Effector memory CD8-positive, alpha-beta T cell (primary cell): ENCODE measurements at places on chromosomes 12 and 14.
A peak's percentile ranks its signal among the peaks of the same experiment; 100 is the strongest.

- no peaks in the 10 kb centered on the region for H3K4me1 ChIP-seq
- no peaks in the 10 kb centered on the region for H3K36me3 ChIP-seq
- H3K27me3 ChIP-seq: no peaks in the 10 kb centered on the region
- H3K27ac ChIP-seq: no peak overlapping the region
- DNase-seq: no peak
Observed at GRCh38 chr12:8887285-8887715, 27.0 kb upstream of the PHC1 start.

GRCh38 chr14:69895109-69895508, 15.9 kb downstream of the SMOC1 start:
- no peak overlapping the region for H3K27ac ChIP-seq
- H3K4me1 ChIP-seq: no peaks in the 10 kb centered on the region
- H3K36me3 ChIP-seq: no peaks in the 10 kb centered on the region
- H3K4me3 ChIP-seq: no peak overlapping the region
- peaks cover 56% of the 10 kb centered on the region for H3K27me3 ChIP-seq

DNA sequence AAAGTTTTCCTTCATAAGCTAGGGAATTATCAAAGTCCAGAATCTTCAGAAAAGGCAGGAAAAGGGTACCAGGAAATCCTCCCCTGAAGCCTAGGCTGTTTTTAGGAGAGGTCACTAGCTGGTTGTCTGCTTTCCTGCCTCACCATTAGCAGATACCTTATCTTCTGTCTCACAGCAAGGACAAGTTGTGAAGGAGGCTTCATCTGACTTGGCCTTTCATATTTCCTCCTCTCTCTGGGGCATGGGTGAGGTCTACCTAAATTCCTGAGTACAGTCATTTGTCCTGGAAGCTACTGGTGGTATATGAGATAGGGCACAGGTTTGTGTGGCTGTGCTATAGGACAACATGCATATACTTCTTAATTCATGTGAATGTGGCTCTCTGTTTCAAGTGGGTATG, 2.3 kb downstream of the FOXJ2 start:
- no peak for DNase-seq
- H3K27ac ChIP-seq: peak overlapping the region; percentile 64
- H3K4me1 ChIP-seq: peaks cover 64% of the 10 kb centered on the region
- peak overlapping the region; percentile 92 for H3K4me3 ChIP-seq
- no peaks in the 10 kb centered on the region for H3K27me3 ChIP-seq

DNA sequence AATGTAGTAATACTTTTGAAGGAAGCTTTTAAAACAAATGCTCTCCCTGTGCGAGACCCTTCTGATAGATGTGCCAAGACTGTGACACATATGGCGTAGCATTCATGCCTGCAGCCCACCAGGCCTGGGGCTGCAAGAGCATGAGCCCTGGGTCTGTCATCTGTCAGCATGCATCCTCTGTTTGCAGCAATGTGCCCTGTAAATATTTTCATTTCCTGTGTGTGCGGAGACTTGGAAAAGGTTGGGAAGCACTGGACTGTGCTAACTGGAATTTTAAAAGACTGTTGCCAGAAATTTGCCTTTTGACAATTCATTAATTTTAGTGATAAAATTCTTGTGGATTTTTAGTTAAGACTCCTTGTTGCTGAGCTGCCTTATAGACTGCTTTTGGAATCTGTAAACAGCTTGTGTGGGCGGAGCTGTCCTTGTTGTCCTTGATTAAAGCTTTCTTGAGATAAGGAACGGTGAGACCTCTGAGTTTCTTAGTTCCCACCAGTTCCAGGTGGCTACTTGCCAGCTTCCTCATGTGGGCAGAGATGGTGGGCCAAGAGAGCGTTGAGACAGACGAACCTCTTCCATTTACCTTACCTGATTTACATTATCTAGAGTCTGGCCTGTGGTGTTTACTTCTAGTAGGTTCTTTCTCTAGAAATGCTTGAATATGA, 23.4 kb downstream of the MARK3 start:
- H3K4me1 ChIP-seq: peaks cover 37% of the 10 kb centered on the region
- H3K36me3 ChIP-seq: peaks cover 70% of the 10 kb centered on the region
- no peak for DNase-seq

GRCh38 chr12:104494137-104494792, 37.5 kb downstream of the CHST11 start:
- peak overlapping the region; percentile 92 for H3K27ac ChIP-seq
- peaks cover 62% of the 10 kb centered on the region for H3K4me1 ChIP-seq
- peaks cover 15% of the 10 kb centered on the region for H3K36me3 ChIP-seq
- peak overlapping the region; percentile 88 for H3K4me3 ChIP-seq

- DNase-seq: no peak
- H3K36me3 ChIP-seq: no peaks in the 10 kb centered on the region
- H3K4me3 ChIP-seq: no peak overlapping the region
- peaks cover 74% of the 10 kb centered on the region for H3K27me3 ChIP-seq
- H3K27ac ChIP-seq: no peak overlapping the region
Observed at GRCh38 chr14:77961847-77962580, 162.1 kb downstream of the ADCK1 start.

GRCh38 chr12:6736754-6737153, 12.9 kb downstream of the COPS7A start:
- H3K4me1 ChIP-seq: no peaks in the 10 kb centered on the region
- H3K36me3 ChIP-seq: no peaks in the 10 kb centered on the region
- H3K4me3 ChIP-seq: no peak overlapping the region
- no peak overlapping the region for H3K27ac ChIP-seq

DNA sequence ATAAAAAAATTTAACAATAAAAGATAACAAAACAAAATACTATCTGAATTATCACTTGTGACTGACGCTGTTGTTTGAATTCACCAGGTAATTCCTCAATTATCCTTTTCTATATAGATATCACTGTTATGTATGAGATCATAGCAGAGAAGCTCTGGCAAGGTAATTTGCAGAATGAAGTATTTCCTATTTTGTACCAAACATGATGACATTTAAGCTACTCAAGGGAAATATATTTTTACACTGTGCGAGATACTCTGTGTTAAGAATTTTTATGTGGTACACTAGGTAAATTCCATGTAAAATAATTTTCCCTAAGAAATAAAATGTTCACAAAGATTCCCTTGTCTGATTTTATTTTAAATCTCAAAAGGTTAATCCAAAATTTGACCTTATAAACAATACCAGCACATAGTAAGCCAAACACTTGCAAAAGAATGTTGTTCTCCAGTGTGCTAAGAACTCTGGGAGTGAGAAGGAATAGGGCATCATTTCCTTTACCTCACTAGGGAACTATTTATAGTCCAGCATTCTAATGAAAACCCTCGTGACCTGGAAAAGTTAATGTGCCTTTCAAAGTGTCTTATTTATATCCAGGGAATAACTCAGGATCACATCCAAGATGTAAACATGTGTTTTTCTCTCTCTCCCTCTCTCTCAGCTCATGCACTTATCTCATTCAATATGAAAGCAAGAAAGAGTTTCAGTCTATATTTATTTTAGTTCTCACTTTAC, 115.2 kb upstream of the RAP1B start:
- peaks cover 29% of the 10 kb centered on the region for H3K4me1 ChIP-seq
- no peak overlapping the region for H3K27ac ChIP-seq
- no peak overlapping the region for H3K4me3 ChIP-seq
- H3K36me3 ChIP-seq: no peaks in the 10 kb centered on the region
- no peak for DNase-seq

GRCh38 chr14:99462210-99462609, 18.4 kb downstream of the SETD3 start:
- peaks cover 40% of the 10 kb centered on the region for H3K36me3 ChIP-seq
- peaks cover 9% of the 10 kb centered on the region for H3K4me1 ChIP-seq
- H3K4me3 ChIP-seq: no peak overlapping the region
- H3K27ac ChIP-seq: no peak overlapping the region
- DNase-seq: no peak
- no peaks in the 10 kb centered on the region for H3K27me3 ChIP-seq

DNA sequence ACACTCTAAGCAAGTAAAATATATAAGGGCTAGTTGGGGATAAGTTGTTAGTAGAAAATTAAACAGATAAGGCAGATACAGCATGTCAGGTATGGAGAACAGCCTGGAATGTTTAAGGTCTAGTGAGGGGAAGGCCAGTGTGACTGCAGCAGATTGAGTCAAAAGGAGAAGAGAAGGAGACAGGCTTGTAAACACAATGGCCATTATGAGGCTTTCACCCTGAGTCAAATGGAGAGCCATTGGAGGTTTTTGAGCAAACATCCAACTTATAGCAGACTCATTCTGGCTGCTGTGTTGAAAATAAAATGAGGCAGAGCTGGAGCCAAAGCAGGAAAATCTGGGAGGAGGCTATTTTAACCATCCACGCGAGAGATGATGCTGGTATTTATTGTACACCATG, 142.0 kb downstream of the DUSP6 start:
- DNase-seq: no peak
- no peak overlapping the region for H3K27ac ChIP-seq
- no peaks in the 10 kb centered on the region for H3K36me3 ChIP-seq
- H3K4me1 ChIP-seq: peaks cover 5% of the 10 kb centered on the region

DNA sequence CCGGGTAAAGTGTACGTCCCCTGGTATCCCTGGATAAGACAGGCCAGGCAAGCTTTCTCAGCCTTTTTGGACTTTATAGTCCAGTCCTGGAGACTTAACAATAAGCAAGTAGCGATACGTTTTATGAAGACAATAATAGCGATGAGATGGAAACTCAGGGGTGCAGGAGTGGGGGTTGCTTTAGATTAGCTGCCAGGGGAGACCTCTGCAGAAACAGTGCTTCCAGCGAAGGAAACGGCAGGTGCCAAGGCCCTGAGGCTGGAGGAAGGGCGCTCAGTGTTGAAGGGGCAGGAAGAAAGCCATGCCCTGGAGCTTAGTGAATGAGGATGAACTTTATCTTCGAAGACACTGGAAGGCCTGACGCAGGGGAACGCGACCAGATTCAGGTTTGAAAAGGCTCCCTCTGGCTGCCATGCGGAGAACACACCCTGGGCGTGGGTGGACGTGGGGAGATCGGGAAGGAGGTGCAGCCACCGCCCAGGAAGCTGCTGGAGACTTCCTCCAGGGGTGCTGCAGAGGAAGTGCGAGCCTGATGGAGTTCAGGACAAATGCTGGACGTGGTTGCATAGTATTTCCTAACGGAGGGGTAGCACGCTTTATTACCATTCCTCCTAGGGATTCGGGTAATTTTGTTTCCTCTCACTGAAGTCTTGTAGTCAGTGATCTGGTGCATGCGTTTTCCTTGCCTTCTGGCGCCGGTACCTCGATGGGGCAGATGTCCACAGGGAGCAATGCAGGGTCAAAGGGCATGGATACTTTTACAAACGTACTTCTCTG, 26.1 kb upstream of the UBC start:
- peaks cover 9% of the 10 kb centered on the region for H3K36me3 ChIP-seq
- peak; percentile 81 for DNase-seq
- no peaks in the 10 kb centered on the region for H3K27me3 ChIP-seq
- H3K4me1 ChIP-seq: peaks cover 4% of the 10 kb centered on the region
- no peak overlapping the region for H3K27ac ChIP-seq
- H3K4me3 ChIP-seq: no peak overlapping the region

GRCh38 chr14:23431486-23431885, 4.0 kb downstream of the MYH7 start:
- DNase-seq: no peak
- H3K27me3 ChIP-seq: peaks cover 61% of the 10 kb centered on the region
- H3K36me3 ChIP-seq: peaks cover 3% of the 10 kb centered on the region
- H3K27ac ChIP-seq: no peak overlapping the region
- H3K4me3 ChIP-seq: no peak overlapping the region
- no peaks in the 10 kb centered on the region for H3K4me1 ChIP-seq

DNA sequence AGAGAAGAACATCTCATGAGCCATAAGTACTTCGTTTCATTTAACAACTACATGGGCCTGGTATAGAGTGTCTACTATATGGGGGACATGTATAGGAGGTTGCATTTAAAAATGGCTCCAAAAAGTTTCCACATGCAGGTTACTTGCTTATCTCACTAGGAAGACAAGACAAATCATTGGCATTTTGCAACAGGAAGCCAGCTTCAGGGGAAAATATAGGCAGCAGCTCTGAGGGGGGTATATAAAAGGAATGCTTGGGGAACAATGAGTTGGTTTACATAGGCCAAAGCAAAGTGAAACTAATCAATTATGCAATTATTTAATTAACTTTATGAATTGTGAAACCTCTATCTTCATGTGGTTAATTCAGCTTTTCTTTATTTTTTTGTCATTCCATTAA, 225.3 kb downstream of the KCNH5 start:
- no peak overlapping the region for H3K27ac ChIP-seq
- no peaks in the 10 kb centered on the region for H3K27me3 ChIP-seq
- DNase-seq: no peak
- H3K4me1 ChIP-seq: no peaks in the 10 kb centered on the region

- no peak for DNase-seq
- no peak overlapping the region for H3K4me3 ChIP-seq
- H3K27me3 ChIP-seq: peaks cover 21% of the 10 kb centered on the region
- H3K27ac ChIP-seq: no peak overlapping the region
Observed at GRCh38 chr12:90074086-90074485, 365.4 kb upstream of the ATP2B1 start.
